Activated T-helper 2 cell treated with anti-CD3 and anti-CD28 coated beads, Interferon-gamma antibody, Interleukin-2, Interleukin-4, amounts not matched to agents 10 μg/mL and 5 μg/mL and 100 μg/mL, durations not matched to agents 14 hours and 24 hours and 36 hours (primary cell): ENCODE measurements at places on chromosomes 16 and 17.

DNA sequence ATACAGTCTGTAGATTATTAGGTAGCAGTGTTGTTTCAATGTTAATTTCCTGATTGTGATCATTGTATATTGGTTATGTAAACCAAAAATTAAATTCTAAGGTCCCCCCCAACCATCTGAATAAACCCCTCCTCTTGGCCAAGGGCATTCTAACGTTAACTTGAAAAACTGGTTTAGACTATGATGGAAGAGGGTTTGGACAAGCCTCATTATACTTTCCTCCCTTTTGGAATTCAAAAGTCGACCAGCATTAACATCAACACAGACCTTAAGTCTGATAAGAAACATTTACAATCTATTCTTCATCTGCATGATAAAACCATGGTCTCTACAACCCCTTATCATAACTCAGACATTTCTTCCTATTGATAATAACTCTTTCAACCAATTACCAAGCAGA is 20.6 kb upstream of the KIFC3 start:
- H3K36me3 ChIP-seq = no peaks in the 10 kb centered on the region
- H3K27ac ChIP-seq = no peak overlapping the region
- no peak overlapping the region for H3K4me3 ChIP-seq

DNA sequence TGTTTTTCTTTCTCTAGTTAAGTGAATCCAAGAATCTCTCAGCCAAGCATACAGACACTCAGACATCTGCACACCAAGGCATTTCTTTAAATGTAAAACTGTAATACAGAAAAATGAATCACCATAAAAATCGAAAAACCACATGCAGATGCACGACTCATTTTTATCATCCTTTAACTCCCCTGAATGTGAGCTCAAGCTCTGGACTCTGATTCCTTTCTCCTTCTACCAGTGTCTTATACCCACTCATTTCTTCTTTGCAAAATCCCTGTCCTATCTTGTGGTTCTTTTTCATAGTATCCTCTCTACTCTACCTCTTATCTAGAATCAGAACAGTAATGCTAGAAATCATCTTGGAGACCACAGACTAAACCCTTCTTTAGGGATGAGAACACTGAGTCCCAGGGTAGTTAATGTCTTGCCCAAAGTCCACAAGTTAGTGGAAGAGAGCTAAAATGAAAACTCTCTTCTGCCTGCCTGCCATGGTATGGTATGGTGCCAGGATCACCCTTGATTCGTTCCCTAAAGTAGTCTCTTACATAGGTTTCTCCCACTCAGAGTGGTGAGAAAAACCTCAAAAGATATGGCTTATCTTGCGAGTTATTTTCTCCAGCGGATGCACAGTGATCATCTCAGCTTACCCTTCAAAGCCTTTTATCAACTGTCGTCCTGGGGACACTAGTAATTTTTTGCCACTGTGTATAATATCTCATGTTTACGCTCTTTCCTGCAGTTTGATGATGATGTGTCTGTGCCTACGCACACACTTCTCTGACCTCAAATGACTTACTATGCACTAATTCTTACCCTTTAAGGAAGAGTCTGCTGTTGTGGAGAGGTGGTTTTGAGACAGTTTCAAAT is 30.2 kb downstream of the BRD7 start:
- H3K36me3 ChIP-seq = peaks cover 65% of the 10 kb centered on the region
- DNase-seq = no peak
- peak overlapping the region; percentile 41 for H3K4me3 ChIP-seq

DNA sequence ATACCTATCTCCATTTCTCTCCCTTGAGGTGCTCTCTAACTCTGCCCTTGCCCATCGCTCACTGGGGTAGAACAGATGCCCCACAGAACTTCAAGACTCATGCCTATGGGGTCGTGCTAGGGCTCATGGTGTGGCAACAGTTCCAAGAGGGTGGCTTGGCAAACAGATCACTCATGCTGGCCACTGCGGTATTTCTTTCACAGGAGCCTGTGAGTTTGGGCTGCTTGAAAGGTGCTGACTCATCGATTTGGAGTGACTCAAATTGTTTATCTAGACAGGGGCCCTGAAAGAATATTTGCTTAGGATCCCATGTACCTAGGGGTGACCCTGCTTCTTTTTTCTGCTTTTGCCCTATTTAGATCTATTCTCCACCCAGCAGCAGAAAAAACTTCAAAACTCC is 69.9 kb downstream of the IRX5 start:
- H3K27ac ChIP-seq = no peak overlapping the region
- no peaks in the 10 kb centered on the region for H3K36me3 ChIP-seq
- H3K4me3 ChIP-seq = no peak overlapping the region
- H3K27me3 ChIP-seq = no peaks in the 10 kb centered on the region
- H3K4me1 ChIP-seq = no peaks in the 10 kb centered on the region

DNA sequence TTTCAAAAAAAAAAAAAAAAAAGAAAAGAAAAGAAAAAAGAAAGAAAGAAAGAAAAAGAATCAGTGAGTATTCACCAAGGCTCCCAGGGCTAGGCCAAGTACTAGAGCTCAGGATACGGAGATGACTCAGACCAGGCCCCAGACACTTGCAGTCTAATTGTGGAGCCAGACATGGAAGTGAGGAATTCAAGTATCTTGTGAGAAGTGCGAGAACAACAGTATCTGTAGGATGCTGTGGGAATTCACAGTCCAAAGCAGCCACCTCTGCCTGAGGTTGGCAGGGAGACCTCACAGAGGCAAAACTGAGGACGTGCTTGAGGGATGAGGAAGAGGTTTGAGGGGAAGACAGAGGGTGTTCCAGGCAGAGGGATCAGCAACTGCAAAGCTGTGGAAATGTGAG is 14.0 kb upstream of the ALDOA start:
- H3K27ac ChIP-seq = peak overlapping the region; percentile 82
- DNase-seq = no peak
- peaks cover 25% of the 10 kb centered on the region for H3K4me1 ChIP-seq
- H3K4me3 ChIP-seq = peak overlapping the region; percentile 85
- H3K27me3 ChIP-seq = no peaks in the 10 kb centered on the region

DNA sequence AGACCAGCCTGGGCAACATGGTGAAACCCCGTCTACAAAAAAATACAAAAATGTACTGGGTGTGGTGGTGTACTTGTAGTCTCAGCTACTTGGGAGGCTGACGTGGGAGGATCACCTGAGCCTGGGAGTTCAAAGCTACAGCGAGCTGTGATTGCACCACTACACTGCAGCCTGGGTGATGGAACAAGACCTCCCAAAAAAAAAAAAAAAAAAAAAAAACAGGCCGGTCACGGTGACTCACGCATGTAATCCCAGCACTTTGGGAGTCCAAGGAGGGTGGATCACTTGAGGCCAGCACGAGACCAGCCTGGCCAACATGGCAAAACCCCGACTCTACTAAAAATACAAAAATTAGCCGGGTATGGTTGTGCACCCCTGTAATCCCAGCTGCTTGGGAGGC is 12.7 kb upstream of the APPBP2 start:
- no peaks in the 10 kb centered on the region for H3K36me3 ChIP-seq
- no peak overlapping the region for H3K27ac ChIP-seq
- DNase-seq = no peak
